ENCODE measurements at places on chromosomes 13 and 19.

GRCh38 chr13:53050151-53050550 lies 21.5 kb downstream of the OLFM4 start:
- DNase-seq = no peak

- no peak for DNase-seq
These were observed 714 bp downstream of the HSH2D start for GRCh38 chr19:16144216-16144581.

- DNase-seq = no peak
These were observed 266.7 kb upstream of the MAB21L1 start for GRCh38 chr13:35743165-35743564.

DNA sequence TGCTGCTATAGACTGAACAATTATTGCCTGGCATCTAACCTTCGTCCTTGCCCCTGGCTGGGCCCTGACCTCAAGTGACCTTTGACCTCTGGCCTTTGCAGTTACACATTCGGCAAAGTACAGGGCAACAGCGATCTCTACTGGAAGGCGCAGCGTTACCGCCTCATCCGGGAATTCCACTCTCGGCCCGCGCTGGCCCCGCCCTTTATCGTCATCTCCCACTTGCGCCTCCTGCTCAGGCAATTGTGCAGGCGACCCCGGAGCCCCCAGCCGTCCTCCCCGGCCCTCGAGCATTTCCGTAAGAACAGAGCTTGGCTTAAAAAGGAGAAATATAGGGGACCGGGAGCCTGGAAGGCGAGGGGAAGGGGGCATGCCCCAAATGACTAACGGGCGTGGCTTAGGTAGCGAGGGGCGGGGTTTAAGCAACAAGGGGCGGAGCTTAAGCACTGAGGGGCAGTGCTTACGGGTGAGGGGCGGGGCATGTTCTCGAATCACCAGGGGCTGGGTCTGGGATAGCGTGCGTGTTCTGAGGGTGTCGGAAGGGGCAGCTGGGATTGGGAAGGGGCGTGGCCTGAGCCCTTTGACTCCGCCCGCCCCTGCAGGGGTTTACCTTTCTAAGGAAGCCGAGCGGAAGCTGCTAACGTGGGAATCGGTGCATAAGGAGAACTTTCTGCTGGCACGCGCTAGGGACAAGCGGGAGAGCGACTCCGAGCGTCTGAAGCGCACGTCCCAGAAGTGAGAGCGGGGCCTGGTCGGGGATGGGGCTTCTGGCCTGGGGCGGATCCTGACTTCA lies 52.7 kb downstream of the TRPM4 start:
- no peak for DNase-seq

DNA sequence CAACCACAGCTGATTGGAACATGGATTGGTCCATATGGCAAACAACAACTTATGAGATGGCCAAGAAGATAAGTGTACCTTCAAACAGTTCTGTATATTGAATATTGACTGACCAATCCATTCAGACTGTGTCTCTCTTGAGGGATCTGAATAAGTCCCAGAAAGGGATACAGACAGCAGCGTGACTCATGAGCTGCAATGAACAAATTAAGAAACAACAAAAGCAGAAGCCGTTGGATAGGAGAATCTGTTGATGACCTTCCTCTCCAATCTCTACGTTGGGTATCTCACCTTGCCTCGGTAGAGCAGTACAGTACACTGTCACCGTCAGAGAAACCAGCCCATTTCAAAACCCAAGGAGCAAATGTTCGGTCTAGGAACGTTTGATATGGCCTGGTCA lies 21.3 kb downstream of the MBD3L2B start:
- no peak for DNase-seq

GRCh38 chr19:46967578-46968032 lies 52.0 kb upstream of the NPAS1 start:
- DNase-seq = no peak

Data from mesenteric fat pad (tissue), 1 donor.